ENCODE measurements at places on chromosomes 16 and 17.

- DNase-seq, result no peak
Observed at GRCh38 chr16:80720804-80721371, 83.5 kb downstream of the CDYL2 start.

GRCh38 chr17:12089809-12090384, 69.2 kb downstream of the MAP2K4 start:
- DNase-seq, result peak; percentile 58

GRCh38 chr17:75820094-75821080, 23.8 kb downstream of the UNC13D start:
- DNase-seq, result no peak

GRCh38 chr17:49581648-49581998, 6.0 kb downstream of the NXPH3 start:
- DNase-seq, result peak; percentile 86

- peak; percentile 39 for DNase-seq
Observed at GRCh38 chr17:62749926-62750325, 58.2 kb downstream of the MARCHF10 start.

DNA sequence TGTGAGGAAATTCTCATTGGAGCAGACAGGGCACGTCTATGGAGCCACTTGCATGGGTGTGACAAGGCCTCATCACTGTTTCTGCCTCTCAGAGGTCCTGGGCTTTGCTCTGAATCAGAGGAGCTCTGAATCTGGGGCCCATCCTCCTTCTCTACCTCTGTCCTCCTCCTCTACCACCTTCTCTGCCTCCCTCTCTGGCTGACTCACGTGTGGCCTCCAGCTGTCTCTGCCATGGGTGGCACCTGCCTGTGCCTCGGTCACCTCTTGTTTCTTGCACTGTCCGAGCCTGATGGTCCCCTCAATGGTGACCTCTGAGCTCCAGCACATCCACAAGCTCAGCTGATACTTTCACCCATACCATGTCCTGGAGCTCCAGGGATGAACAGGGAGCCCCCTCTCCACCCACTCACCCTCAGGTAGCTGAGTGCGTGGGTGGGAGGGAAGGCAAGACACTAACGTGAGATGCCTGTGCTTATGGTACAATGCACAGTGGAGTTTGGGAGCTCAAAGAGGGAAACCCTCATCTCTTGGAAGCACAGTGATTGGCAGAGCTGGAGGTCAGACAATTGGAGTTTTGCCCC, 116.4 kb upstream of the CRHR1 start:
- no peak for DNase-seq

DNA sequence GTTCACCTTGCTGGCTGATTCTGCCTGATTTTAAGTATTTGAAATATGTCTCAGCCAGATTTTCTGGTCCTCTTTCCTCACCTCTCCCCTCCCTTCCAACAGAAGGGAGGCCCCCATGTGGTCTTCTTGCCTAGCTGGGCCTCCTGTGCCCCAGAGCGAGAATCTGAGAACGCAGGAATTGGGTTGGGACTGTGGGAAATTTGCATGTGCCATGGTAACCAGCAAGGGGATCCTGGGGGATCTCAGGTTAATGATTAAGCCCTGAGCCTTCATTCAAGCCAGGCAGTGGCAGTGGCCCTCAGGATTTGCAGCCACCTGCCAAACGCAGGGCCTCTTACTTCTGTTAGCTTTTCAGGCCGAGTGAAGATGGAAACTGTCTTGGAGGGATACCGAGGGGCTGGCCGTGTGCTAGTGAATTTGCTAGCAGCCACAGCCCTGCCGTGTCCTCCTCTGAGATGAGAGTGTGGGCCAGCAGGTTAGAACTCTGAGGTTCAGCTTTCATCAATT, 40.2 kb downstream of the KSR1 start:
- DNase-seq, result peak; percentile 32

- DNase-seq, result no peak
Observed at GRCh38 chr16:70746040-70746707, 54.8 kb downstream of the VAC14 start.

- DNase-seq, result peak; percentile 98
Observed at GRCh38 chr17:58303971-58304749, 23.4 kb upstream of the MPO start.

GRCh38 chr16:55605754-55606336, 39.4 kb downstream of the CAPNS2 start:
- DNase-seq, result no peak

DNA sequence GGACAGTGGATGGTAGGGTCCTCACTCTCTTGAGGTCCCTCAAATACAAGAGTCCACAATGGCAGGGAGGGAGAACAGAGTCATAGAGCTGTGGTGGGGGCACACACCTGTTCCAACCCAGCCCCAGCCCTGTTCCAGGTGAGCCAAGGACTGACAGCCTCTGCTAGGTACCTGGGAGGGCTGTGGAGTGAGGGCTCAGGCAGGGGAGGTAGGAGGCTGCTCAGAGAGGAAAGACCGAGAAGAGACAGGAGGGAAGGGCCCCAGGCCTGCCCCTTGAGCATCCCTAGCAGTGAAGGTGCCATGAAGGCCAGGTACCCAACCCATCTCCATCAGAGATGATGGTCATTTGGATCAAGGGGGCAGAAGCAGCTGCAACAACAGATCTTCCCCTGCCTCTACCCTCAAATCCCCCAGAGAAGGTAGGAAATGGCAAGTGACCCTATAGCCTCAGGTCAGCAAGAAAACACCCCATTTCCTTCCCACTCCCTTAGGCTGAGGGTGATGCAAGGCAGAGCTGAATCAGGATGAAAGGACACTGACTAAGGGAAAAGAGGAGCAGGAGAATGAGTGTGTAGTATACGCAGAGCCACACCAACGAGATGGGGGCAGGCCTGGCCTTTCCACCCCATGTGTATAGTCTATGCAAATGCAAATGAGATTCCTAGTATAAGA, 28.6 kb downstream of the CD300LG start:
- no peak for DNase-seq

DNA sequence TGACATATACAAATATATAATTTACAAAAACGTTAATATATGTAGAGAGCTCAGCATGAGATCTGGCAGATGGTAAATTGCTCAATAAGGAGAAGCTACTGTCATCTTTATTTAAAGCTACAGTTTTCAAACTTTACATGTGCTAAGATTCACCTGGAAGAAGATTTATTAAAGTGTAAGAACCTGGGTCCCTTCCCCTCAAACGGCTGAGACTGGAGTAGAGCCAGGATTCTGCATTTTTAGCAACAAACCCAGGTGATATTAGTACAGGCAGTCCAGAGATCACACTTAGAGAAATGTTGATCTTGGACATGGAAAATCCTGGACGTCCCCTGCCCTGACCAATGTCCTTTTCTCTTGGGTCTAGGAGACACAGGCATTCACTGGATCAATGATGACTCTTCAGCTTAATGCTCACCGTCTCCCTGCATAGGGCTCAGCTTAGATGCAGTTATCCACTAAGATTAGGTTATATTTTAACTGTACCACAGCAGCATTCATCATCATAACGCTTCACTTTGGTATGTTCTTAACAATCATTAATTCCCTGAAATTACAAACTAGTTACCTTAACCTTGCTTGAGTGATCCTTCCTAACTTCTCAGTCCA, 20.4 kb downstream of the CDR2 start:
- no peak for DNase-seq

DNA sequence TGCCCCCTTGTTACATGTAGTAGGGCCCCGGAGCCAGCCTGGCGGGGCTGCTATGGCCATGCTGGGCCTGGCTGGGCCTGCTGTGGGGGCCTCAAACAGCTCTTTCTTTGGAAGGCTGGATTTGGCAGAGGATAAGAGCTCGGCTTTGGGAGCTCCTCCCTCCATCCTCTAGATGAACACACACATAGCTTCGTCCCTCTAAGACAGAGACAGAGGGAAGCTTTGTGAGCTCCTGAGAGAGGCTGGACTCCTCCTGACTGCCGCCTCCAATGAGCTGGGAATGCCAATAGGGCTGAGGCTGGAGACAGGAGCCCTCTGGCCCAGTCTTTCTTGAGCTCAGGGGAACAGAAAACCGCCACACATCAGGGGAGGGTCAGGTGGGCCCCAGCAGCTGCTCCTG, 37.3 kb upstream of the CDC42EP4 start:
- DNase-seq, result no peak

DNA sequence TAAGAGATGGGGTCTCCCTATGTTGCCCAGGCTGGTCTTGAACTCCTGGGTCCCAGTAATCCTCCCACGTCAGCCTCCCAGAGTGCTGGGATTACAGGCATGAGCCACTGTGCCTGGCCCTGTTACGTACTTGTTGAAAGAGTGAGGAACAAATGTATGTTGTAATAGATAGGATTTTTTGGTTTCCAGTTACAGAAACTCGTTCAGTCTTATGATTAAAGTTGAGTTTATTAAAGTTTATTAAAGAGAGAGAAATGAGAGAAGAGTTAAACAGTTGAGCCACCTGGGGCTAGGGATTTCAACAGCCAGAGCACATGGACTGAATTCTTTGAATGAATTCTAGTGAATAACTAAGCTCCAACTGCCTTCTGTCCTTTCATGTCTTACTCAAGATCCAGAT, 3.7 kb downstream of the TADA2A start:
- no peak for DNase-seq

GRCh38 chr16:24973809-24974461, 41.2 kb downstream of the ARHGAP17 start:
- DNase-seq, result no peak

DNA sequence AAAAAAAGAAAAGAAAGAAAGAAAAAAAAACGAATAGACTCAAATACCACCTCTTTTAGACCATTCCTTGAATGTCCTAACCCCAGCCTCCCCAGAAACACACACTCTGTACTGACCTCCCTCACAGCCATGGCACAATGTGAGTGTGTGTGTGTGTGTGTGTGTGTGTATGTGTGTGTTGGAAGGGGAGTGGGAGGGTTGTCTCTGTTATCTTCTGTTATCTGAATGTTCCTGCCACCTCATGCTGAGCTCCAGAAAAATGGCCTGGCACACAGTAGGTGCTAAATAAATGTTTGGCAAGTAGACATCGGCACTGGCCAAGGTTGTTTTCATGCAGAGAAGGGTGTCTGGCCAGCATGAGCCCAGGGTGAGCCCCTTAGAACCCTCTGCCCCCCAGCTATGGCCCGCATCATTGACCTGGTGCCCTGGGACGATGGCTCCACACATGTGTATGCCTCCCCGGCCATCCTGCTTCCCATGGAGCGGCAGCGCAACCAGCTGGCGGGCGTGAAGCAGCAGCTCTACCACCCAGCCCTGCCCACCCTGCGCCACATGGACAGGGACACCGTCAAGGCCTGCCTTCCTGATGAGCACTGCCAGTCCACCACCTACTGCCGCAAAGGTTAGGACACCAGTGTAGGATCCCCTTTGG, 6.6 kb upstream of the CNGB1 start:
- DNase-seq, result no peak

GRCh38 chr16:88023786-88024185, 72.6 kb downstream of the BANP start:
- DNase-seq, result no peak

- DNase-seq, result no peak
Observed at GRCh38 chr17:50109207-50109606, 14.1 kb downstream of the PDK2 start.

DNA sequence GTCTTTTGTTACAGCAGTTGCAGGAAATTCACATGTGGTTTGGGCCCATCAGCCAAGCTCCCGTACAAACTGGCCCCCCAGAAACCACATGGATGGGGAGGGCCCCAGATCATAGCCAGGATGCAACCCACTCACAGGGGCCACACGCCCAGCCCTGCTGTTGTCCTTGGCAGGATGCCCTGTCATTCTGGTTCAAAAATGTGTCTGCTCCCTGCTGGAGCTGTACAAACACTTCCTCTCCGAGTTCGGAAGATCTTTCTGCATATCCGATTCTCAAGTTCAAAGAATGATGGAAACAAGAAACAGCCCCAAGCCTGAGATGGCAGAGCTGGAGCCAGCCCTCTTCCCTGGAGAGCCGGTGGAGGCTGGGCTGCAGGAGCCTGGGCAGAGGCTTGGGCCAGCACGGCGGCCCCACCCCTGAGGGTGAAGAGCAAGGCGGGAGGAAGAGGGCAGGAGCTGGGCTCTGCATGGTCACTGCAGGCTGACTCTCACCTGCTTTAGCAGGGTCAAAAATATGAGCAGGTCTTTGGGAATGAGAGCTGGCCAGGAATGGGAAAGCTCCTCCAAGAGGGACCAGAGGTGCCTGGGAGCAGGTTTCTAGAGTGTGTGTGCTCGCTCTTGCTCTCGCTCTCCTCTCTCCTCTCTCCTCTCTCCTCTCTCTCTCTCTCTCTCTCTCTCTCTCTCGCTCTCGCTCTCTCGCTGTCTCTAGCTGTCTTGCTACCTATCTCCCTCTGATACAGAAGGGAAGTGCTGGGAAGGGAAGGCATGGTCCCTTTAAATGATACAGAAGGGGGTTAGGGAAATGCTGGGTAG, 34.7 kb upstream of the ENPP7 start:
- DNase-seq, result peak; percentile 67

DNA sequence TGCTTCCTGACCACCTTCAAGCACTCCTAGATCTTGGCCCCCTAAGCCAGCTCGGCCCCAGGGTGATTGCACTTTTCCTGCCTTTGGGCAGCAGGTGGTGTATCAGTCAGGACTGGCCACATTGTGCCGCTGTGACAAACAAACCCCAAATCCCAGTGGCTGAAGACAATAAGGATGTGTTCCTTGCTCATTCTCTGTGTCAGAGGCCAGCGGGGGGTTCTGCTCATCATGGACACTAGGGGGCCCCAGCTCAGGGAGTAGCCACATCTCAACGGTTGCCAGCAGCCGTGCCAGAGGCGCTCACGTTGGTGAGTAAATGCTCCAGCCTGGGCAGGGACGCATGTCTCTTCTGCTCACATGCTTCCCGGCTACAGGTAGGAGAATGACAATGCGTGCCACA, 60.4 kb downstream of the ZDHHC7 start:
- no peak for DNase-seq

- no peak for DNase-seq
Observed at GRCh38 chr17:10648956-10649355, 8.2 kb downstream of the MYH3 start.

GRCh38 chr17:77364381-77364911, 223.7 kb downstream of the SEC14L1 start:
- DNase-seq, result no peak

DNA sequence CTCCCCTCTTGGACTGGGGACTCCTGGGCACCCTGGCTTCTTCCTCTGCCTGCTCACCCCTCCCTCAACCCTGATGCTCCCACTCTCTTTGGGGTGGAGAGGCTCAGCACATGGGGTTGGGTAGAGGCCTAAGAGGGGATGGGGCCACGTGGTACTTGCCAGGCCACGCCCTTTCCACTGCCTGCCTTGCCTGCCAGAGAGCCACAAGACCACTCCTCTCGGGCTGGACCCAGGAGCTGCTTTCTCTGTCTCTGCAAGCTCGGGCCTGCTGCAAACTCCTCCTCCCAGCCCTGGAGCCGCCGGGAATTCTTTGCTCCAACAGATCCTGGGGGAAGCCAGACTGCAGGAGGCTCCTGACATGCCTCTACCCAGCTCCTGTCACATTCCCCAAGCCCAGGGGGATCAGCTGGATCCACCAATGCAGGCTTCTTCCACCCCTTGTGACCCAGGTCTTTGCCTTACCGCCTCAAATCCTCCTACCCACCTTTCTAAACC, 11.8 kb downstream of the DLX4 start:
- DNase-seq, result peak; percentile 93

DNA sequence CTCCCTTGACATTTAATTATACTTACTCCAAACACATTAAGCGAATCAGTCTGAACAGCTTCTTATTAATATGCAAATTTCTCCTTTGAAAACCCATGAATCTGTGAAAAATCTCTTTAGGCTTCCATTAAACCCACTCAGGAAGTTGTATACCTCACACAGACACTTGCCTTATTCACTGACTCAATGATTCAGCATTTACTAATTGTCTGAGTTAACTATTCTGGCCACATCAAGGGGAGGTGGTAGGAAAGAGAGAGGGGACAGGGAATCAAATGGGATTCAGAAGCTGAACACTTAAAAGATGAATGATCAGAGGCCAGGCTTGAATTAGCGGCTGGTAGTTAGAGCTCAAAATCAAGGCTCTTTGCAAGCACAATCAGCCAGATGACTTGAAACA, 70.0 kb downstream of the HS3ST3A1 start:
- DNase-seq, result no peak

All from NCI-H2171 treated with DMSO at 0.1 percent for 48 hours (cell line).